ENCODE measurements at places on chromosomes 6 and 20.

GRCh38 chr6:11769811-11770545 is 8.6 kb downstream of the ADTRP start:
- DNase-seq: no peak

- DNase-seq: no peak
Measured at GRCh38 chr6:109687271-109687761, 3.7 kb downstream of the AK9 start.

GRCh38 chr6:126112171-126112632 is 125.9 kb downstream of the TRMT11 start:
- DNase-seq: peak; percentile 70

- DNase-seq: no peak
Measured at GRCh38 chr6:15398633-15399275, 152.9 kb downstream of the JARID2 start.

- DNase-seq: no peak
Measured at GRCh38 chr6:169454204-169454871, 200.7 kb upstream of the THBS2 start.

DNA sequence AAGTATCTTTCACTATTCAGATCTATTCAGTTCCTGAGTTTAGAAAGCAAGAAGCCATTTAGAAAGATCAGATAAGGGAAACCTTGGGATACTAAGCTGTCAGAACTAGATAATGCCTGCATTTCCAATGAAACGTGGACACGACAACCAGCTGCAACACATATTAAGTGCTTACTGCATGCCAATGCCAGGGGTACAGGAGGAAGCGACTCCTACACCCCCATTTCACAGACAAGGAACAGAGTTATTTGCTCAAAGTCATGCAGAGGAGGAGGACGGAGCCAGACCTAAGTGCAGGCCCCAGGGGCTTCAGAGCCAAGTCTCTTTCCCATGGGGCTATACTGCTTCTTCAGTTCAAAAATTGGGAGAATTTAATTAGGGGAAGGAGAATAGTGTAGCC is 62.4 kb downstream of the PREX1 start:
- no peak for DNase-seq

DNA sequence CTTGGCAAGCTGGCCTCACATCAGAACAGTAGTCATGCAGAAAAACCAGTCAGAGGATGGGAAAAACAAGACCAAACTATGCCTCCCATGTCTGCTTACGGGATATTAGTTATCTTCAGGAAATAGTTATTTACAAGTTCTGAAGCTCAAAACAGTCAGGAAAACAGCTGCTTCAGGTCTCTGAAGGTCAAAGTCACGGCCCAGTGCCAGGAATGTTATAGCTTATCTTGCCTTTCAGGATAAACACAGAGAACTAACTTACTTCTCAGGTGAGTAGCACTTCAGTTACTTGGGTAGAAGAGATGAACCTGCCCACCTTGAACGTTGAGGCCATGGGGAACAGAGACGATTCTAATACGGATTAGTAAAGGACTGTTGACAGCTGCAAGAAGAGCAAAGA is 310.7 kb downstream of the KIF16B start:
- no peak for DNase-seq

GRCh38 chr20:41249411-41250281 is 67.9 kb downstream of the ZHX3 start:
- peak; percentile 85 for DNase-seq

- no peak for DNase-seq
Measured at GRCh38 chr20:45017857-45018256, 51.5 kb downstream of the STK4 start.

DNA sequence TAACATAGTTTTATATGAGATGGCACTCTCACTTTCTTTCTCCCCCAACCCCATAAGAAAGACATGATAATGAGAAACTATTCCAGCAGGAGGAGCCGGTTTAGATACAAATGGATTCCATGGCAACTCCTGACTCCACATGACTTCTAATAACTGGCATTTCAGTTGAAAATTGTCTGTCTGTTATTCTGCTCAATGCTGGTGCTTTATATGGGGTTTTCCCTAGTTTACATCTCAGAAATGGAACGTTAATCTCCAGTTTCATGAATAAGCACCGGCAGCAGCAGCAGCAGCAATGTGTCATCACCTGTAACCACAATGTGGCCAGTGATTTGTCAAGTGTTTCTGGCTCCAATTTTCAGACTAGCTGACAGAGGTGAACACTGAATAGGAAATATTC is 8.0 kb upstream of the SIM1 start:
- DNase-seq: no peak

DNA sequence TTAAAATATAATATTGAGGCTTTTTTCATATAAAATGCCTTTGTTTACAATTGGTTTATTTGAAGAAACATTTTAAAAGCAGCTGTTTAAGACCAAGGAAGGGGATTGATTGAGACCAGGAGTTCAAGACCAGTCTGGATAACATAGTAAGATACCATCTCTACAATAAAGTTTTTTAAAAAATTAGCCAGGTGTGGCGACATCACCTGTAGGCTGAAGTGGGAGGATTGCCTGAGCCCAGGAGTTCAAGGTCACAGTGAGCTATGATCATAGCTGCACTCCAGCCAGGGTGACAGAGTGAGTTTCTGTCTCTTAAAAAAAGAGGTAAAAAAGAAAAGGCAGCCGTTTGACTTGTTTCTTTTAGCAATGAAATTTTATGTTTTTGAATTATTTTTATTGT is 117.0 kb downstream of the STXBP5 start:
- no peak for DNase-seq

GRCh38 chr20:50729901-50730764 is 1.2 kb upstream of the PARD6B start:
- no peak for DNase-seq

GRCh38 chr6:138815797-138816528 is 20.1 kb downstream of the ECT2L start:
- DNase-seq: peak; percentile 76

GRCh38 chr20:51535674-51536073 is 6.8 kb downstream of the NFATC2 start:
- peak; percentile 69 for DNase-seq

DNA sequence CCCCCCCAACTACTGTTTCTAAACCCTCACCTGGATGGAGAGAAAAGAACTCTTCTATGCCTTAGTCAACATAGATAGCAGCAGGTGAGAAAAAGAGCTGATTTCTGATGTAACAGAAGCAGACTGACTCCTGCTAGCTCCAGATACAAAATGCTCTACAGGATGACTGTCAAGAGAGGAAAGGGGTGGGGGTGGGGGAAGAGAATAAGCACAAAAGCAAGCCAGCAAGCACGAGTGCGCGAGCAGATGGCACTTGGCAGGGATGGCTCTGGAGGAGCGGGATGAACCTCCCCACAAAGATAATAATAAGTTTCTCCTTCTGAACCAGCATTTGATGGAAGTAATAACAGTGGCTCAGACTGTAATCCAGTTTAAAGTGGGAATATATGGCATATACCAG is 45.6 kb upstream of the SPDEF start:
- no peak for DNase-seq

GRCh38 chr6:9554806-9555205 is 860.1 kb downstream of the TFAP2A start:
- DNase-seq: no peak

DNA sequence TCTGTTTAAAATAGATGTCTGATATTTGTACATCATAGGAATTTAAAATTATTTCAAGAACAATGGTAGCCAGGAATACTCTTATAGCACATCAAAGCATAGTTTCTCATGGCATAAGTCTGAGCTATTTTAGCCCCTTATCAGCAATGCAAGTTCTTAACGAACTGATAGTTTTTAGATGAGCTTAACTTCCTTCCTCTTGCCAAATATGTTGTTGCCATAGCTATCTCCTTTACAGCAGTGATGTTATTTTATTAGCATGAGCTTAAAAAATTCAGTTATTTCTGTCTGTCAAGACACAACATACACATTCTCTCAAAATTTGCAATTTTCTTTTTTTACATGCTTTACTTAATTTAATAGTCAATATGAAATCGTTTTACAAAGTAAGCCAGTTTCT is 867.2 kb downstream of the PHF3 start:
- peak; percentile 13 for DNase-seq

DNA sequence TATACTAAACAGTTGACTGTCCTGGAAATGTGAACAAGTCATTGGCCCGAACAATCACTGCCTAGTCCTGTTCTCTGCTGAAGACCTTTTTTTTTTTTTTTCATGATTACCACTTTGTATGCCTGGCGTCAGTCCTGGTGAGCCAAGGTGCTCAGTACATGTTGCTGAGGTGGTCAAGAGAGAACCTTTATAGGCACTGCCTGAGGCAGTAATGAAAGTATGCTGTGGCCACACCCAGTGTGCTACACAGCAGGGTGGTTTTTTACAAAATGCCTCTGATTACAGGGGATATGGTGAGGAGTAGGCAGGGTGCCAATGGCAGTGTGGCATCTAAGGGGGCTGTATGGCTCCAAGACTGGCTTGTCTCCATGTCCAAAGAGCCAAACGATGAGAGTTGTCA is 135.1 kb upstream of the ENPP5 start:
- no peak for DNase-seq

DNA sequence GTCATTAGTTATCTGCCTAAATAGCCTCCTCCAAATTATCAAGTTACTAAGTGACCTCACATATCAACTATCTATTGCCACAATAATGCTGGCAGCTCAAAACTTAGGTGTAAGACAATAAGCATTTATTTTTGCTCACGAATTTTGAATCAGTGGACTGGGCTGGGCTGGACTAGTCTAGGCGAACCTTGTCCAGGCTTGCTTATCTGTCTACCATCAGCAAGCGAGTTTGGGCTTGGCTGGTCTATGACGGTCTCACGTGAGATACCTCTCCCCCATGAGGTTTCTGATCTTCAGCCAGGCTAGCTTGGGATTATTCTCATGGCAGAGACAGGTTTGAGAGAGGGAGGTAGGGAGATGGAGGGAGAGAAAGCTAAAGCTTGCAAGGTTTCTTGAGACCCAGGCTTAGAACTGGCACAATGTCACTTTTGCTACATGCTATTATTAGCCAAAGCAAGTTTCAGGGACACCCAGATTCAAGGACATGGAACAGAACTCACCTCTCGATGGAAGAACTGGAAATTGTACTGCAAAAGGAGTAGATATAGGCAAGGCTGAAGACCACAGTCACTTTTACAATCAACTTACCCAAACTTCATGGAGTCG is 80.9 kb downstream of the WASF1 start:
- peak; percentile 64 for DNase-seq
